NCI-H187 treated with DMSO at 0.1 percent for 48 hours (cell line): ENCODE measurements at places on chromosomes 7 and 10.

GRCh38 chr10:69179743-69180524 is at the start of gene SUPV3L1:
Gene SUPV3L1, plus strand, starts transcription at chr10:69180234. Its CDS starts 58 bp downstream, at chr10:69180292.
- DNase-seq = peak; percentile 68

DNA sequence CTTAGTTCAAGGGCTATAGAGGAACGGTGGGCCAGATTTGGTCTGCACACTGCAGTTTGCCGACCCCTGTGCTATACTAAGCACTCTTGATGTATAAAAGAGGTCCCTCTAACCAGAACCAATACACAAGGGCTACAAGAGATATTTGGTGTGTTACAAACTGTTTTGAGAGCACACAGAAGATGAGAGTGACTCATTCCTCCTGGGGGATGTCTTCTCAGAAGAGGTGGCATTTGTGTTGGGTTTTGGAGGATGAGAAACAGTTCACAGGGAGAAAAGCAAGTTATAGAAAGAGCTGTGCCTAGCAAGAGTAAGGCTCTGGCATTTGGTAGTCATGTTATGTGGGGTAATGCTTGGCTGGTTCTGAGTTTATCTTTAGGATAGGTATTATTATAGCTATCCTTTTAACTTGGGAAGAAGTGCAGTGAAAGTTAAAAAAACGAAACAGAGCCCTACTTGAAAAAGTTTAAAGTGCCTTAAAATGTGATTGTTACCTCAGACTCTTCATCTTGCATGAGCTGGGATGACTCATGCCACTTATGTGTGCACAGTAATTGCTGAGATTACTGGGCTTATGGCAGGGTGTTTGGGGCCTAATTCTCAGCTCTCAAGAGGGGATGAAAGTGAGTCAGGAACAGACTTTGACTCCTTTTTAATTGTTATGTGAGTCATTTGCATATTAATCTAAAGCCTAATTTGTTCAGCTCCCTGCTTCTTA is 160.4 kb downstream of the KIF20B start:
- DNase-seq = no peak

- no peak for DNase-seq
Observed at GRCh38 chr10:118007773-118008172, 39.0 kb downstream of the RAB11FIP2 start.

DNA sequence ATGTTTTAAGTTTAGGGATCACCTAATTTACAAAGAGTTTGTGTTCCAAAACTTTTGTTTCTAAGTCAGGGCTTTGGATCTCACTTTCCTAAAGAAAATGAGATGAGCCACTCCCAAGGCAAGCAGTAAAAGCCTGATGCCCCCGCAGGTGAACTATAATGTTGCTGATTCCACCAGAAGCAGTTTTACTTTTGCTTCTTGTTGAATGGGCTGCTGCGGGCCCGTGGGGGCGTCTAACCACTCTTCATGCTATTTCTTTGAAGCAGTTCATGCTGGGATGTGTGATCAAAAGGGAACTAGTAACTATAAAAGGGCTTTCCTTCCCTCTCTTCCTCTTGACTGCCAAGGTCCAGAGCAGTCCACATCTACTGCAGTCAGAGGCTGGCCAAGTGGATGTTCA is 118.7 kb upstream of the NEBL start:
- no peak for DNase-seq

DNA sequence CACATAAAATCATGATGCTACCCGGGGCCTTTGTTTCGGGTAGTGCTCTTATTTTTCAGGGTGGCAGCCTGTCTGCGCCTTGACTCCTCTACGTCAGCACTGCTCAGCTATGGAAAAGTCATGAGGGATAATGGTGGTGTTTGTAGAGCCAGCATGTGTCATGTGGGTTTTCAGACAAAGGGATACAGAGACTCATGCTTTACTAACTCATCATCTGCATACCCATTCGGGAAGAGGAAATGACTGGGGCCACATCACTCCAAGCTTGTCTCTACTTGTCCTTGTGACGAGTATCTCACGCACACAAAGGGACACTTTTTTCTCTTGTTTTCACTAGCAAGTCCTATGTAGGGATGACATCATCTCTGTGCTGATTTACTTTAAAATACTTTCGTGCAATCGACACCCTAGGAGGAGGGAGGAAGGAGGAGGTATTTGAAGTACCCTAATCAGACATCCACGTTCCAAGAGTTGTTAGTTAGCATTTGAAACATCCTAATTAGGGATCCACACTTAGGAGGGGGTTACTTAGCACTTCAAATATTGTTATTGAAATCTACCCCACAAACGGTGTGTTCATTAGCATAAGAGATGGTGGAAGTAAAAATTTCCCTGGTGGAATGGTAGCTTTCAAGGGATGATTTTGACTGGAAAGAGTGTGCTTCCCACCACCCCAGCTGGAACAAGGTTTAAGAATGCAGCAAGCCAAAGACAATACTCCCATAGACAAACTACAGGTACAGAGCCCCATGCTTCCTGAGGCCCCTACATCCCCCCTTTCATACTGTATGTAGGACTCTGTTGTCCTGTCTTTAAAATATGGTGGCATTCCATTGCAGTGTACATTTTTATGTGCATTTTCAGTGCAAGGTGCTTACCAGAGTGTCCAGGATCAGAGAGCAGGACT is 52.0 kb downstream of the THNSL1 start:
- DNase-seq = no peak

DNA sequence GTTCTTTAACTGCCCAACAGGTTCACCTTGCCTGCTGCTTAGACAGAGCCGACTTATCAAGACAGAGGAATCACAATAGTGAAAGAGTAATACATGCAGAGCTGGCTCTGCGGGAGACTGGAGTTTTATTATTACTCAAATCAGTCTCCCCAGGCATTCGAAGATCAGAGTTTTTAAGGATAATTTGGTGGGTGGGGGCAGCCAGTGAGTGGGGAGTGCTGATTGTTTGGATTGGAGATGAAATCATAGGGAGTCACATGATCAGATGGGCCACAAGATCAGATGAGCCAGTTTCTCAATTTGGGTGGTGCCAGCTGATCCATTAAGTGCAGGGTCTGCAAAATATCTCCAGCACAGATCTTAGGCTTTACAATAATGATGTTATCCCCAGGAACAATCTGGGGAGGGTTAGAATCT is 131.3 kb downstream of the AKR1D1 start:
- no peak for DNase-seq

GRCh38 chr7:116354171-116354545 is 143.8 kb downstream of the TES start:
- DNase-seq = no peak

DNA sequence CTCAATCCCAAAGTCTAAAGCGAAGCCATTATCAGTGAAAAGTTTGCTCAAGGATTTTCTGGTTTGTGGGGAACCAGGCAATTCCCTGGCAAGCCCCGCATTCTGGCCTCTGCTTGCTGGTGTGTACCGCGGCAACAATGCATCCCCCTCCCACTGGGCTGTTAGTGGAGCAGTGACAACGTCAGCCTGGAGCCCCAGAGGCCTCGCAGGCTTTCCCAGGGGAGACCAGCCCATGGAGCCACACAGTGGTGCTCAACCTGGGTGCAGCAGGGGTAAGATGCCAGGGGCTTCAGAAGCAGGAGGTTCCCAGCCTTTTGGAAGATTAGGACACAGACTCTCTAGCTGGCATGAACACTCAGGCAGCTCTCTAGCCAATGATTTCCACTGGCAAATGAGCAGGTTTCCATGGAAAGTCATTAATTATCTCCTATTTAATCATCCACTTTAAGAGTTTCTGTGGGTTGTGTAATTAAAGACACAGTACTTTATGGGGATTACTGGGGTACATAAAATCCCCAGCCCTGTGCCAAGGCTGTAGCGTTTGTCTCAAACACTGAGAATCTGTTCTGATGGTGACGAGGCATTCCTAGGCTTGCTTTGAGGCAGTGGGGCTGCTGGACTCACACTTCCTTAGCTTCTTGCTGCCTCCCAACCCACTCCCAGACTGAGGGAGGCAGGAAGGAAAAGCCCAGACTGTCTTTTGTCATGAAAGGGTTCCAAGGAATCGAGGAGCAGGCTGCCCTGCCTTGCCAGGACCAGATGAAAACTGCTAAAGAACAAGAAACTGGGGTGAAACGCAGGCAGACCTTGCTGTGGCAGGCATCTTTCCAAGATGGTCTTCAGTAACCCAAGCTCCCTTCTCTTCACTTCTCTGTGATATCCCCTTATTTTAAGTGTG is 411.9 kb upstream of the SHH start:
- DNase-seq = no peak

GRCh38 chr7:135709508-135709907 is 18.5 kb downstream of the SLC13A4 start:
- no peak for DNase-seq

GRCh38 chr7:6486438-6487183 is 38.9 kb upstream of the DAGLB start:
- DNase-seq = no peak

- DNase-seq = no peak
Observed at GRCh38 chr10:28246023-28246422, 56.8 kb downstream of the MPP7 start.

DNA sequence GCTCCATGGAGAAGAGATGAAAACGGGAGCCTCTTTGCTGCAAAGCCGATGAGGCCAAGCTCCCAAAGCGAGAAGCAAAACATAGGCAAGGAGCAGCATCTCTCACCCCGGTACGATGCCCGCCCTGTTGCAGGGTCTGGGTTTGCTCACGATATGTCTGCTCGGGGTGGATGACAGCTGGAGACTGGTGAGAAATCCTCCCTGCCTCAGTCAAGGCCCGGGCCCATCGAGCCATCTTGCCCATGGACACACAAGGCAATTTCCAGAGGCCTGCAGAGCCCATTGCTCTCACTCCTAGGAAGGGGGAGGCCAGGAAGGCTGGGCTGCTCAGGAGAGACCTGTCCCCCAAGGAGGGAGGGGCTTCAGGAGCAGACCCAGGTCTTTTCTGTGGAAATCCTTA is 391.7 kb upstream of the SHH start:
- no peak for DNase-seq

GRCh38 chr10:103676058-103676785 is 179.2 kb downstream of the SH3PXD2A start:
- DNase-seq = no peak

GRCh38 chr7:84113286-84113685 is 81.3 kb downstream of the SEMA3A start:
- DNase-seq = no peak

- no peak for DNase-seq
Observed at GRCh38 chr7:46881507-46882127, 700.3 kb downstream of the TNS3 start.

GRCh38 chr7:22358820-22359697 is 2.1 kb upstream of the RAPGEF5 start:
- no peak for DNase-seq

- no peak for DNase-seq
Observed at GRCh38 chr7:151626422-151627115, 106.9 kb upstream of the RHEB start.

DNA sequence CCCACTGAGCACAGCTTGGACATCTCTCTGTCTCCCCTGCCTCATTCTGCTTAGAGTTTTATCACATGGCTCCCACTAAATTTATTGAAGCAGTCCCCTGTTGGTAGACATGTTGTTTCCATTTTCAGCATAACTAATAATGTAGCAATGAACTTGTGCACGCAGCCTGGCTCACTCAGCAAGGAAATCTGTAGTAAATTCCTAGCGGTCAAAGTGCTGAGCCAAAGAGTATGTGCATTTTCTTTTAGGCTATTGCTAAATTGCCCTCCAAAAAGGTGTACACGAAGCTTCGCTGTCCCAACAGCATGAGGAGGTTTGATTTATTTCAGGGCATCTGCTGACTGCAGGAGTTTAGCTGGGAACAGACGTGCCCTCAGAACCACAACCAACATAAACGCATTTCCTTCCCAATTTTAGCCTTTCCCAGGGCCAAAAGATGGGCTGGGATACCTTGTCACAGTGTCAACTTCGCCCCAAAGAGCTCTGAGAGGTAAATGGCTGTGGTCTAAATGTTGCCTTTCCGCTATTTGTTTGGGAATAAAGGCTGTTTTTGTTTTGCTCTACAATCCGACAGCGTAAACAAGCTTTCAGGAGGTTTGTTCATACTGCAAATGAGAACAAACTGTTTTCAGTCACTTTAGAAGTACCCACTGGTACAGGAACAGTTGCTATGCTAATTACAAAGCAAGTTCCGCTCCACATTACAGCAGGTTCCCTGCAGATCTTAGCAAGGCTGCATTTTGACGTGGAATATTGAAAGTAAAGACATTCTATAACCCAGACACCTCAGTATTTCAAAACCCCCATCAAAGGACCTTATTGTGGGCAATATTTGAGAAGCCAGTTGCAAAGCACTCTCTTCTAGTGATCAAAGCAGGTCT is 16.8 kb downstream of the VSIR start:
- DNase-seq = no peak

- DNase-seq = no peak
Observed at GRCh38 chr10:93947524-93947923, 46.2 kb upstream of the PLCE1 start.

DNA sequence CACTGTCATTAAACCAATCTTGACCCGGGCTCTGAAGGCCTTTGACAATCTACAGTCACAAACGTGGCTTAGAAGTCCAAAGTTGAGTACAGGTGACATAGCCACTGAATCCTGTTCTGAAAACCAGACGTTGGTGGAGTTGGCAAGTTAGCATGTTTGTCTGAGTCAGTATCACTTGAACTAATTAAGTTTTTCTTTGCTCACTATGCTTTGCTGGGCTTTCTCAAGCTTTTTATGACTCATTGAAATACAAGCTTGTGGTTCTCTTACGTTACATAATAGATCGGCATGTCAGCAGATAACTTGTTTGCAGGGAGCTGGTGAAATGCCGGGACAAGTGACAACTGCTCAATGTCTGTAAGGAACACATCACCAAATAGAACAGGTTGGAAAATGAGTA is 53.8 kb downstream of the ARL5B start:
- no peak for DNase-seq

DNA sequence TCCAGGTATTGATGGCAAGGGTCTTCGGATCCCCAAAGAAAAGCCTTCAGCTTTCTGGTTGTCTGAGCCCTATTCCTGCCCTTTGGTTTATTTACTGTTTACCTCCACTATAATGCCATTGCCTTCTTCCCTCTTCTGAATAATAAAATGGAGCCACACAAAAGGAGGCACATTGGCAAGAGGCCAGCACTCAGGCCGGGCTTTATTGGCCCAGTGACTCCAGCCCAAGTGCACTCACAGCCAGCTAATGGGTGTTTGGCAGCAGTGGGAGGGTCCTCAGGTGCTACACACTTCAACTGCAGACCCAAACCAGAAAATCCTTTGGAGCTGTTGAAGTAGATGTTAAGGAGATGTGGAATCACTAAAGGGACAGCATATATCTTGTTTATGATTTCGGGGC is 336.0 kb downstream of the PLXNA4 start:
- DNase-seq = peak; percentile 75

- DNase-seq = no peak
Observed at GRCh38 chr7:4531236-4531635, 150.9 kb upstream of the FOXK1 start.

GRCh38 chr10:21803374-21803773 is 200.2 kb downstream of the DNAJC1 start:
- no peak for DNase-seq

GRCh38 chr10:90745565-90745964 is 112.3 kb downstream of the HTR7 start:
- DNase-seq = no peak

GRCh38 chr7:130904031-130904757 is 170.2 kb upstream of the KLF14 start:
- DNase-seq = no peak

- no peak for DNase-seq
Observed at GRCh38 chr7:3304131-3304530, 3.1 kb downstream of the SDK1 start.
